Left ventricle myocardium inferior (tissue), 1 donor: ENCODE measurements at places on chromosomes 2 and 18.
A peak's percentile ranks its signal among the peaks of the same experiment; 100 is the strongest.

DNA sequence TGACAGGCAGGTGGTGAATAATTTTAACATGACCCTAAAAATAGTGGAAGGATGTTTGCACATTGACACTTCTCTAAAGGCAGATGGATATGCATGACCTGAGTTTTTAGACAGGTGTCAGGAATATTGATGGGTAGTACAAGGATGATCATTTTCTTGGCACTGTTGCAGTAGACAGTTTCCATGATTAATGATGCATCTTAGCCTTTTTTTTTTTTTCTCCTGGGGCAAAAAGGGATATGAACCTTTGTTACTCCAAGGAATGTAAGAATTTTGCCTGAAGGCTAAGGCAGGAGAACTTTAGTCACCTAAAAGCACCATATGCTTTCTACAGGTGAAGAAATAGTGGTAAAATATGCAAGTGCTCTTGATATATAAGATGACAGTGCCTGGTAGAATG is 136.3 kb upstream of the CAVIN2 start:
- no peak for DNase-seq

DNA sequence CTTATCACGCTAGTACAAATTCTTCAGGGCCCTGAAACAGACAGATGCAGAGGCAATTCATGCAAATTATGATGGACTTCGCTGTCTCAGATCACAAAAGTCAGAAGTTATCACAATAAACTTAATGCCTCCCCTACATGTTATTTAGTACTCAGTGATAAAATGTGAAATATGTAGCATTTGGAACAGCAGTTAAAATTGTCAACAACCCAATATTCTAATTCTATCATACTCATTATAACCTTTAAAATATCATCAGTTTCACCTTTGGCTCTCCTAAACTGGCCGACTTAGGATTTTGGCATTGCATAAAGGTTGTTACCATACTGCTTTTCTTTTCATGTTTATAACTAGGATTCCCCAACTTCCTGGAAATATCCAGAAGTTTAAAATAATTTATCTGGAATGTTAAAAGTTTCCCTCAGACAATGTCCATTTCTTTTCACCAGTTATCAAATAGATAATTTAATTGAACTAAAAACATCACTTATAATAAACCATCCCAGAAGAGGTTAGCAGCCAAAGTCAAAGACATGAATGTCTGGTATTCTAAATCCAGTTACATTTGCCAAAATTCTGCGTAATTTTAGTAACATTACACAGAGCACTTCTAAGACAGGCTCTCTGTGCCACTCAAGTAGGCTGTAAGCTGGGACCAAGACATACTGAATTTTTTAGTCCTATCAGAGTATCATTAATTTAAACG is 239.8 kb downstream of the RBM43 start:
- DNase-seq: no peak

- DNase-seq: no peak
Measured at GRCh38 chr18:55224086-55224625, 264.9 kb upstream of the CCDC68 start.

DNA sequence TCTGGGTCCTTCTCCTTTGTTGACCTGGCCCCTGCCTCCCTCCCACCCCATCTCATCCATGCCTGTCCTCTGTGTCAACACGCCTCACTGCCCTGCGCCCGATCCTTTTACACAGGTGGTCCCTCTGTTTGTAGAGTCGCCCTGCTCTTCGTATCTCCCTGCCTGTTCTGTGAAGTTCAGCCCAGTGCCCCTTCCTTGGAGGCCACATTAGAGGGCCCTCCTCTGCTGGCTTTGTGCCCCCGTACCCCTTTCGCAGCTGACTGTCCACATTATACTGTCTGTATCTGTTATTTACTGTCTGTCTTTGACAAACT is 25.5 kb downstream of the ASAP2 start:
- no peak for DNase-seq

DNA sequence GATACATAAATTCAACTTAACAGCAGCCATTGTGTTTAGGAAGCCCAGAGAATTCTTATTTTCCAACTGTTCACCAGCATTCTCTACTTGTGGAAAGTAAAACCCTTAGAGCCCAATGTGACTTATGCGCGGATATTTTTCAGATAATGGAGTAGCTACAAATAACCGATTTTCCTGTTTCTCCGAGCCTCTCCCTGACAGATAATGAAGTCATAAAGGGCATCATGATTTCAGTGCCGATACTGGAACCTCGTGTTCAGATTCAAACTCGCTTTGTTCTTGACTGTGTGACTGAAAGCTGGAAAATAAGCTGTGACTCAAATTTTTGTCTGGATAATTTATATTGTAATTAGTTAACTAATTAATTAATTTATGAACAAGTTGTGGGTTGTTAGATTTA is 228.2 kb downstream of the VAPA start:
- no peak for DNase-seq

DNA sequence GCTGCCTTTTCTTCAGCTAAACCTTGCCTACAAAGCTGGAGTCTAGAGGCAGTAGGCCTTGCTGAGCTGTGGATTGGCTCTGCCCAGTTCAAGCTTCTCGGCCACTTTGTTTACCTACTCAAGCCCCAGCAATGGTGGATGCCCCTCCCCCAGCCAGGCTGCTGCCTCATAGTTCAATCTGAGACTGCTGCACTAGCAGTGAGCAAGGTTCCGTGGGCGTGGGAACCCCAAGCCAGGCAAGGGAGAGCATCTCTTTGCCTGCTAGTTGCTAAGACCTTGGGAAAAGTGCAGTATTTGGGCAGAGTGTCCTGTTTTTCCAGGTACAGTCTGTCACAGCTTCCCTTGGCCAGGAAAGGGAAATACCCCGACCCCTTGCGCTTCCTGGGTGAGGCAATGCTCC is 68.9 kb downstream of the VAPA start:
- no peak for DNase-seq

DNA sequence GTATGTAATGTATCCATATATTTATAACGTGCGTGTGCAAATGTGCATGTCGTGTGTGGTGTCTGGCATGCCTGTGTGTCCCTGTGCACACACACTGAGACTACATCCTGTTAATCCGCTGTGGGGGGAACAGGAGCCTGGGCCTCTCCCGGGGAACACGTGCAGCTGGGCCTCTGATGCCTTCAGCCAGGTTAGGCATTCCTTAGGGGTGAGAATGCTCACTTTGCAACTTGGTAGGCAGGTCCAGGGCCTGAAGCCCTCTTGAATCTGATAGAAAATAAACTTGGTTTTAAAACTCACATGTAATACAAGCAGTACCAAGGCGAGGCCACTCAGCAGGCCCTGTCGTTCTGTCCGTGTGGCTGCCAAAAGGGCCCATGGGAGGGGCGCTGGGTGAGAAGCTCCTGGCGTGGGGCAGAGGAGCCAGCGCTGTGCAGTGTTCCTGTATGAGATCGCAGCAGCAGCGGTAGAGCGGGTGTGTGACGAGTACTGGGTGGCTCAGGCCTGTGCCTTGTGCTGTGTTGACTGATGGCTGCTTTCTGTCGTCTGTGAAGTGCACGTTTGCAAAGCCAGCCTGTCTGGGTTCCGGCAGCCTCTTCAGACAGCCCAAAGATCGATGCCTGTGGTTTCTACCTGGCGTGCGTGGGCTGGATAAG is 16.2 kb downstream of the SALL3 start:
- no peak for DNase-seq

- no peak for DNase-seq
Measured at GRCh38 chr2:196516564-196516963, 123.0 kb upstream of the CCDC150 start.

DNA sequence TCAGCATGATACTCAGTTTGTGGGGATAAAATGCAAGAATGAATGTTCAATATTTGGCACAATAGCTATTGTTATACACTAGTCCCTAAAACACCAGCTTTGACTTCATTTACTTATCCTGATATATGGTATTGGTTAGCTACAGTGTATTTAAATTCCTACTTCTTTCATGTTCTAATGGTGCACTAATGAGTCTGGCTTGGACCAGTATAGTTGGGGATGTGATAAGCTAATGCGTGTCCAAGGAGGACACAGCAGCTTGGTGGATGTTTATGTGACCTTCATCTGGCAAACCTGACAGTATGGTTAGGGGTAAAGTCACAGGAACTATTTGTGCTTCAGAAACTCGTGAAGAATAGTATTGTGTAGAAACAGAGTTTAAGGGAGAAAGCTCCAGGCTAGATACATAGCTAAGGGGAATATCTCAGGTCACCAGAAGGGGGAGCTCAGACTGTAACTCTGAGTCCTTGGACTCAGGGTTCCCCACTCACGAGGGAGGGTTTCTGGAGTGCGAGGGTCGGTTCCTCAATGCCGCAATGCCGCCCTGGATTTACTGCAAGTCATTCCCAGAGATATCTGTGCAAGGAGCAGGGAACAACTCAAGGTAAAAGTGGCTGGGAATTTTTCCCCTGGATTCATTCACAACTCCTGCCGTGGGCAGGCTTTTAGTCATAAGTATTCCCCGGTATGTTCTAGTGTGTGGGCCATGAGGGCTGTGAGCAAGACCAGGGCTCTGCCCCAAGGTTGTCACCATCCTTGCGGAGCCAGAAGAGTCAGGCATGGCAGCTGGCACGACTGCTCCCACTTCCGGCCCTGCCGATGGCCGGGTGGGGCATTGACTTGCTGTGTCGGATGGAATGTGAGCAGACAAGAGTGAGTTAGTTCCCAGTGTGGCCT is 14.5 kb downstream of the IL1R2 start:
- DNase-seq: no peak

DNA sequence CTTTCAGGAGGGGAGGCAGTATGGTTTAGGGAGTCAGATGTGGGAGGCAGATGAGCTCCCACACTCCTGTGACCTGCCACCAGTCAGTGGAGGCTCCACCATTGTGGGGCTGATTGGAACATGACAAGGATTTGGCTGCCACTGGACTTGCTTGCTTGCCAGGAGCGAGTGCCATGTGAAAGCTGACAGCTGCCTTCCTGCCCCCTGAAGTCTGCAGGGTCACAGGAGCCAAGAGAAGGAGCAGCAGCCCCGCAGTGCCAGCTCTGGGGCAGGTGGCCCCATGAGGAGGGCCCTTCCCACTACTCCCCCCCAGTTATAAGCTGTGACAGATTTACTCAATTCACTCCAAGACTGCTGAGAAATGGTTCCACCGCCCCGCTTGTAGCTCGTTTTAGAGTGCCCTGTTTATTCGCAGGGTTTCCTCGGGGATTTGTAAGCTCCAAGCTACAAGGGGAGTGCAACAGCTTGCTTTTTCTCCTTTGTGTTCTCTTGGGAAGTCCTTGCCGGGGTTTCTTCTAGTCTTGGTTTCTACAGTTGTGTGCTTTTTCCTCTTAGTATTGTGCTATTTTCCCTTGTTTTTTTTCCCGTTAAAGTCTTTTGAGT is 414.3 kb downstream of the MEIS1 start:
- DNase-seq: peak; percentile 46

DNA sequence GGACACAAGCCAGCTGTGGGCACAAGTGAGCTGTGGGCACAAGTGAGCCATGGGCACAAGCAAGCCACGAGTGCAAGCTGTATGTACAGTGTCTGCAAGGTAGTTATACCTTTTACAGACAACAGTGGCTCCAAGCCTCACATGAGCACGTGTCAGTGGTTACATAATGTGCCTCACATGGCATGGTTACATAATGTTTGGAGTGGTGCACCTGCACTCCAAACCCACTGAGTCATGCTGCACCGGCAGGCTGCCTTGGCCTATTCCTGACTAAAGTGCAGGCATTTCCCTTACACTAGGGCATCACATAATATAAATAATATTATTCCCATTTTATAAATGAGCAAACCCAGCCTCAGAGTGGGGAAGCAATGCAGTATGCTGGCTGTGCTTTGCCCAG is 62.6 kb downstream of the MARCO start:
- no peak for DNase-seq

DNA sequence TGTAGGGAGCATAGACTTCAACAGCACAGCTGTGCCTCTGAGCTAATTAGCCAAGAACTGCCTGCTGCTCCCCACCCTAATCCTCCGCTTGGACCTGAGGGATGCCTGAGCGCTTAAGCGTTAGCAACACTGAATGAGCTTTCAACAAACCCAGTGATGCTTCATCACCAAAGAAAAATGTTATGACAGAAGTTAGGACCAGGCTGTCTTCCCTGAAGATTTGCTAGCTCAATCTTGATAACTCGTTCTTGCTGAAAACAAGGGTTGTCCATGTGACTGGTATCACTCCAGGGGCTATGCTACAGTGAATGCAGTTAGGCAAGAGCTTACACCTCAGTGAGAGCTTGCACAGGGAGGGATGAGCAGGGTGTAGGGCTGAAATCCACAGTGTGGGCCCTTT is 190.7 kb upstream of the SIX2 start:
- DNase-seq: no peak

- no peak for DNase-seq
Measured at GRCh38 chr2:64716569-64716968, 62.9 kb upstream of the SERTAD2 start.

DNA sequence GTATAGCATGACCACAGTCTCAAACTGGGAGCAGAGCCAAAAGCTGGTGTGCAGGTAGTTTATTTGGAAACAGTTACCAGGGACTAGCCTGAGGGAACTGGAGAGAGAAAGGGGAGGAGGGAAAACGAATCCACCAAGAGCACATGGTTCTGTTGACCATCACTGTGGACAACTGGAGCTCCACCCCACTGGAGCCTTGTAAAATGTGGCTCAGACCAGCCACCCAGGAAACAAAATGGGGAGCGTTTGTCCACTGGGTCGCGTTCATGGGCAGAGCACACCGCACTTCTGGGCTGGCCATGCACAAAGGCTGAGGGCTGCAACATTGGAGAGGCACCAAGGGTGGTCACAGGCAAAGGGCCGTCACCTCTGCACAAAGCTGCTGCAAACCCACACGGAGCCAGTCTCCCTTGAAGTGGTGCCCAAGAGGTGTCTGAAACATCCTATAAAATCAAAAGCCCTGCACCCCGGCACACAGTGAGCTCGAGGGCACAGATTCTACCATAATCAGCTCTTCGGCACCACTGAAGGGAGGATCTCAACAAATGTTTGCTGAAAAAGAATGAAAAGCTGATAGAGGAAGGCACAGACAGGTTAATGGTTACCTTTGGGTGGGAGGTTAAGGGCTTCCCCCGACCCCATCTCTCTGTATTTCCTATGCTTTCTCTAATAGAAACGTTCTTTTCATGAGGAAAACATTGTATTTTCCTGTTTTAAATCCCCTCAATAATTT is 192.9 kb downstream of the INHBB start:
- no peak for DNase-seq

DNA sequence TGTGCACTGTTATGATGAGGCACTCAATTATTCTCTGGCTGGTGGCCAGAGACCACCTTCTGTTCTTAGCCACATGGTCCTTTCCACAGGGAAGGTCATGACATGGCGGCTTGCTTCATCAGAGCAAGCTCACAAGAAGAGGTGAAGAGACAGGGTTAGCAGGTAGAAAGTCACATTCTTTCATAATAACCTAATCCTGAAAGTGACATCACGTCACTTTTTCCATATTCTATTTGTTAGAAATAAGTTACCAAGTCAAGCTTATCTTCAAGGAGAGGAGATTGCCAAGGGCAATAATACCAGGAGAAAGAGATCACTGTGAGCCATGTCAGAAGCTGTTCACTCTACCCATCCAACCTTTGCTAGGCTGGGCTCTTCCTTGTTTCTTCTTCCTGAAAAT is 139.4 kb downstream of the OSR1 start:
- DNase-seq: no peak
